Body of pancreas (tissue), 4 donors: ENCODE measurements at places on chromosomes 16 and 17. TPM values are rescaled to one million over a fixed set of nuclear protein-coding genes. Genes with fewer than 3 reads are reported as not detected.

Gene KRTAP2-3
- total RNA-seq = not detected

Gene PRKCB
- total RNA-seq = 0.33 TPM

GRCh38 chr16:67462279-67462655 lies 18.7 kb downstream of the ATP6V0D1 start:
- no peak for DNase-seq
- peaks cover 86% of the 10 kb centered on the region for H3K4me1 ChIP-seq
- no peaks in the 10 kb centered on the region for H3K36me3 ChIP-seq
- no peaks in the 10 kb centered on the region for H3K27me3 ChIP-seq

DNA sequence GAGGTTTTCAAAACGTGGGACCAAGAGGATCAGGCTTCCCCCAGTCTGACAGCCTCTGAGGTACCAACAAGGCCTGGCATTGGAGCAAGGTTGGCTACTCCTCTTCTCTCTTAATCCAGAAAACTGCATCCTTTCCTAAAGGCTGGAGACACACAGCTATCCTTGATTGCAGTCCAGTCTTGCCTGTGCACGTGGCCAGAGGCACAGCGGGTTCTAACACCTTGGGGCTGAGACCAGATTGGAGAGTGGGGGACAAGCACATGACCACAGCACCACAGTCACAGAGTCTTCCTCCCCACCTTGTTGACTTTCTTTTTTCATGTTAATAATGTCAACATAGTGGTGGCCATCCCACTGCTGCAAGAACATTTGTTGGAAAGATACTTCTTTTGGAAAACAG lies 46.9 kb downstream of the GNAO1 start:
- no peaks in the 10 kb centered on the region for H3K36me3 ChIP-seq
- no peak overlapping the region for H3K27ac ChIP-seq
- H3K27me3 ChIP-seq = no peaks in the 10 kb centered on the region
- H3K4me3 ChIP-seq = no peak overlapping the region
- no peak for DNase-seq

- H3K36me3 ChIP-seq = no peaks in the 10 kb centered on the region
- no peaks in the 10 kb centered on the region for H3K27me3 ChIP-seq
- H3K4me3 ChIP-seq = no peak within 1 kb of the TSS
- H3K4me1 ChIP-seq = peaks cover 17% of the 10 kb centered on the region
These were observed at the start of gene HOXB4 for GRCh38 chr17:48577946-48578615. TSS of gene HOXB4 (minus strand) at chr17:48578350. CDS start at chr17:48578319, 31 bp downstream.

GRCh38 chr16:46482895-46483294 lies 138.3 kb downstream of the SHCBP1 start:
- H3K4me1 ChIP-seq = no peaks in the 10 kb centered on the region
- no peak for DNase-seq
- no peaks in the 10 kb centered on the region for H3K27me3 ChIP-seq
- H3K4me3 ChIP-seq = no peak overlapping the region
- no peak overlapping the region for H3K27ac ChIP-seq

- H3K4me1 ChIP-seq = peaks cover 54% of the 10 kb centered on the region
- DNase-seq = peak; percentile 44
- peak overlapping the region; percentile 21 for H3K27ac ChIP-seq
- H3K36me3 ChIP-seq = no peaks in the 10 kb centered on the region
- no peak overlapping the region for H3K4me3 ChIP-seq
These were observed 151.9 kb upstream of the GSE1 start for GRCh38 chr16:85461022-85461813.

- no peak overlapping the region for H3K27ac ChIP-seq
- no peaks in the 10 kb centered on the region for H3K36me3 ChIP-seq
- no peak overlapping the region for H3K4me3 ChIP-seq
- DNase-seq = peak; percentile 34
- H3K4me1 ChIP-seq = peaks cover 17% of the 10 kb centered on the region
- H3K27me3 ChIP-seq = no peaks in the 10 kb centered on the region
These were observed 14.0 kb downstream of the EEF2K start for GRCh38 chr16:22220069-22220440.

DNA sequence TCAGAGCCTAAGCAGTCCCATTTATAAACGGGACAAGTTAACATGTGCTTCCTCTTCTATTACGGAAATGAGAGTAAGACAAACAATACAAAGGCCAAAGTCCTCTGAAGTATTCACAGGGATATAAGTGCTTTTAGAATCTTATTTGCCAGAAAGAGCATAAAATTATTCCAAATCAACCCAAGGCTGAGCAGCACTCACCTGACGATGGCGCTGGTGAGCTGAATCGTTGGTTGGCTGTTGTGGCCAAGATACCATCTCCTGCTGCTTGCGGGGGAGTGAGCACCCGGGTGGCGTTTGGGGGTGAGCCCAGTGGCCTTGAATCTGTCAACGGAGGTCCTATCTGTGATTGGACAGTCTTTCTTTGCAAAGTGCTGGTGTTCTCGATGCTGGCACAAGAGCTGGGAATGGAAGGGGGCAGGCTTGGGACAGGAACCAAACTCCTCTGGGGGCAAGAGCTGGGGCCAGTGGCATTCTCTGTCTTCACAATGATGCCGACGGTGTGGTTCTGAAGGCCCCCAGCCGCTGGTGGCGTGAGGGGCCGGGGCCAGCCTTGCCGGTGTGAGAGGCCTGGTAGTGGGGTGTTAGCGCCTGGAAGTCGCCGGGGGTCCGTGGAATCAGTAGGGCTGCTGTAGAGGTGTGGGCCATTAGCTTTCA lies 9.5 kb upstream of the DHRS13 start:
- peaks cover 17% of the 10 kb centered on the region for H3K36me3 ChIP-seq
- H3K27me3 ChIP-seq = no peaks in the 10 kb centered on the region
- H3K4me3 ChIP-seq = no peak overlapping the region
- no peaks in the 10 kb centered on the region for H3K4me1 ChIP-seq
- no peak for DNase-seq

DNA sequence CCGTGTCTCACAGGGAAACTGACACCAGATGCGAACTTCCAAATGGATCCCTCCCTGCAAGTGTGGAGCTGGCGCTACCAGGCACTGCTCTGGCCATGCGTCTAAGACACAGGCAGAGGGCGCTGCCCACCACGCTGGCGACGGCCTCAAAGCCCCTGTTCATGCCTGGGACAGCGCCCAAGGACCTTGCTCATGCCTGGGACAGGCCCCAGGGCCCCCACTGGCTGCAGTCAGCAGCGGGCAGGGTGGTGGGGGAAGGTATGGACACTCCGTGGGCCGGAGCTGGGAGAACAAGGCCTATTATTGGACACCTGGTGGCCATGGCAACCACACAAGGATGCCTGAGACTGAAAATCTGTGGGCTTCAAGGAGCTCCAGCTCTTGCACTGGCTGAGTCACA lies 8.8 kb downstream of the ZG16B start:
- no peaks in the 10 kb centered on the region for H3K27me3 ChIP-seq
- no peaks in the 10 kb centered on the region for H3K36me3 ChIP-seq
- H3K4me1 ChIP-seq = peaks cover 8% of the 10 kb centered on the region
- no peak overlapping the region for H3K27ac ChIP-seq
- no peak overlapping the region for H3K4me3 ChIP-seq
- DNase-seq = peak; percentile 77

GRCh38 chr16:4994719-4995434 lies 36.7 kb downstream of the SEC14L5 start:
- H3K36me3 ChIP-seq = no peaks in the 10 kb centered on the region
- H3K4me3 ChIP-seq = no peak overlapping the region
- no peaks in the 10 kb centered on the region for H3K27me3 ChIP-seq

DNA sequence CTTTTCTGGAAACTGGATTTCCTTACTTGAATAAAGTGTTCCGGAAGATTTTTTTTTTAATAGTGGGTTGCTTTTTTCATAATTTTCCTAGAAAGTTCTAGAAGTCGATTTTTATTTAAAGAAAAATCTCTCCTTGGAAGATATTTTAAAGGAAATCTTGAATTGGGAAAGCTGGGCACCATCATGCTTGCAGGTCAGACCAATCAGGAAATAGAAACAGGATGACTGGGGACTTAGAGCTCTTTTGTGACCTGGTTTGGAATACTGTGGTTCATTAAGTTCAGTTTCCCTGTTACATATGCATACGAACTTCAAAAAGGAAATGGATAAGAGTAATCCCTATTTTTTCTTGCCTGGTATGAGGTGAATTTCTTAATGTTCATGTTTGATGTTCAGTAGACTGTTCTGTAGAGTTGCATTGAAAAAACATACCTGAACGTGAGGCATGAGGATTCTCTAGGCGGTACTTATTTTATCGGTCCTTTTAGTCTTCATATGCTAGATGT lies 1.2 kb downstream of the NFATC3 start:
- H3K27me3 ChIP-seq = no peaks in the 10 kb centered on the region
- peaks cover 46% of the 10 kb centered on the region for H3K4me1 ChIP-seq
- H3K27ac ChIP-seq = peak overlapping the region; percentile 98

DNA sequence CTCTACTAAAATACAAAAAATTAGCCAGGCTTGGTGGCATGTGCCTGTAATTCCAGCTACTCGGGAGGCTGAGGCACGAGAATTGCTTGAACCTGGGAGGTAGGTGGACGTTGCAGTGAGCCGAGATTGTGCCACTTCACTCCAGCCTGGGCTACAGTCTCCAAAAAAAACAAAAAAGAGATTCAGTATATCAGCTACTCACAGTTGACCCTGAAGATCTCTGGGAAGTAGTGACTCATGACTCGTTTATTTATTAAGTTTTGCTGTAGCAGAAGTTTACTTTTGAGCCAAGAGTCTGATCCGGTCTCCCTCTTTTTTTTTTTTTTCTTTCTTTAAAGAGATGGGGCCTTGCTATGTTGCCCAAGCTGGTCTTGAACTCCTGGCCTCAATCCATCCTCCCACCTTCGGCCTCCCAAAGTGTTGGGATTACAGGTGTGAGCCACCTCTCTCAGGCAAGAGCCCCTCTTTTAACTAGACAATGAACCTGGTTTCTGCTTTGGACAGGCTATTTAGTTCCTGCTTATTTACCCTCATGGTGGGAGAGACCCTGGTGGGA lies 4.4 kb downstream of the MVP start:
- peaks cover 95% of the 10 kb centered on the region for H3K4me1 ChIP-seq
- H3K27ac ChIP-seq = peak overlapping the region; percentile 77
- H3K27me3 ChIP-seq = no peaks in the 10 kb centered on the region
- DNase-seq = peak; percentile 35
- no peaks in the 10 kb centered on the region for H3K36me3 ChIP-seq
